ENCODE measurements at places on chromosomes 3 and 15.

DNA sequence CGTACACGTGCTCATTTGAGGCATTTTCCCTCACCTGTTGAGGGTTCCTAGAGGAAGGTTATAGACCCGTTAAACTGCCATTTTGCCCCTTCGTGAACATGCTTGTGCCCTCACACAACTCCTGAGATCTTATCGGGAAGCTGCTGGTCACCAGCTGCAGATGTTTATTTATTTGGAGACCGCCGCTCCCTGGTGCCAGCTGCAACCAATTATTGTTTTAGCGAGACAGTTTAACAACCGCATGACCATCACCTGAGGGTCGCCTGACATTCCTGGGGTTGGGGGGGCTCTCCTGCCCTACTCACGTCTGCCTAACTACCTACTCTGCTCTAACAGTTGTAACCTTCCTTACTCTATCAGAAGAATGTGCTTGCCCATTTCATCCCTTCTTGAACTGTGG lies 292.5 kb downstream of the MCTP2 start:
- DNase-seq, result no peak

DNA sequence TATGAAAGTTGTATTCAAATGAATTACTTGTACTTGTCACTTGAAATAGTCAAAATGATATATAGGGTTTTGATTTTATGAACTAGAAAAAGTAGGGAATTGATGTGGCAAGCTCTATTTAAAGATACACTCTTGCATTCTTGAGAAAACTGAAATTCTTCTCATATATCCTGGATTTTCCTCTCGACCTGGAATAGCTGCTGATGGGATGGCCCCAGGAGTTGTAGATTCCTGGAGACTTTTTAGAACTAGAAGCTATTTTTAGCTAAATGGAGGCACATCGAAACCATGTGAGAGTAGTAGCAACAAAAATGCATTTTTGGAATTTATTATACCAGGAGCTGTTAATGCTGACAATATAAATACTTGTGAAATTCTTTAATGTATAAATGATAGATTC lies 125.9 kb downstream of the LEKR1 start:
- DNase-seq, result no peak

GRCh38 chr3:143450632-143451031 lies 331.1 kb downstream of the CHST2 start:
- no peak for DNase-seq

- DNase-seq, result no peak
Measured at GRCh38 chr3:52973806-52974205, 72.1 kb downstream of the SFMBT1 start.

GRCh38 chr3:101169516-101169915 lies 150.9 kb downstream of the IMPG2 start:
- DNase-seq, result no peak

GRCh38 chr15:56619887-56620286 lies 113.4 kb downstream of the ZNF280D start:
- no peak for DNase-seq

- DNase-seq, result no peak
Measured at GRCh38 chr3:153372326-153372725, 210.3 kb downstream of the RAP2B start.

DNA sequence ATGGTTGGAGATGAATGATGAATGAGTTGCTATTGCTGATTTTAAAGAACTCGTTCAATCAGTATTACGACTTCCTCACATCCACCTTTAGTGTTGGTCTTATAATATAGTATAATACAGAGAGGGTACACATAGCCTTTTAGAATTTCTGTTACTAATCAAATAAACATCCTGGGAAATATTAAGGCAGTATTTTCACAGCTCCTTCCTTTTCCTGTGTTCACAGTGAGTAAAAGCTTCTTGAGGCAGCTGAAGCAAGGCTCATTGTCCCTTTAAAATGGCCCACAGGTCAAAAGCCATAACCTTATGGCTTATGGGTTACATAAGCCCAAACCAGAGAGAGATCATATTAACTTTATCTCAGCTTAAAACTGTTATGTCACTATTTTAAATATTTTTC lies 1.3 kb upstream of the BTLA start:
- no peak for DNase-seq

DNA sequence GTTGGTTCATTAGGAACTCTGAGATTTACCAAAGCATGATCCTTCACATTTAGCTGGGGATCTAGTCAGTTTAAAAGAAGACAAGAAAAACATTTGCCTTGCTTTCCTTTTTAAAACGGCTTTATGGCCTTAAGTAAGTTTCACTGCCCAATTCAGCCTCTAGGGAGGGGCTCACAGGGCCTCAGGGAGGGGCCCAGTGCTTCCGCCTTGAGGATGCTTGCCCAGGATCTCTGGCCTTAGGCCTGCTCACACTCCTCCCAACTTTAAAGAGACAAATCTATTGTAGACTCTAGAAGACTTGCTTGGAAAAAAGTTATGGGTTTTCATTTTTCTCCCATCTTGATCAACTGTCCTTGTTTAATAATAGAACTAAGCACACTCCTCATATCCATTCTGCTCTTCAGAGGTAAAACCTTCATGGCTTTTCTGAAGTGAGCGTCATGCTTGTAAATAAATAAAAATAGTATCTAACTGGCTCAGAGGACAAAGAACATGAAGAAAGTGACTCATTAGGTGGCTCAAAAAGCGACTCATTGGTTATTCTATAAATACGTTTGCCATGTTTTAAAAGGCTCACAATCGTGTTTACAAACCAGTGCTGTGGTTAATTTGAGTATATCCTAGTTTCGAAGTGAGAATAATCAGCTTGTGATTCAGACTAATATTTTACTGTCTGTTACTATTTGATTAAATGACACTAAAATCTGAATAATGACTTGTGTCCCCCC lies 13.7 kb downstream of the PDHB start:
- no peak for DNase-seq

GRCh38 chr3:120816728-120817127 lies 74.2 kb downstream of the GTF2E1 start:
- DNase-seq, result no peak

DNA sequence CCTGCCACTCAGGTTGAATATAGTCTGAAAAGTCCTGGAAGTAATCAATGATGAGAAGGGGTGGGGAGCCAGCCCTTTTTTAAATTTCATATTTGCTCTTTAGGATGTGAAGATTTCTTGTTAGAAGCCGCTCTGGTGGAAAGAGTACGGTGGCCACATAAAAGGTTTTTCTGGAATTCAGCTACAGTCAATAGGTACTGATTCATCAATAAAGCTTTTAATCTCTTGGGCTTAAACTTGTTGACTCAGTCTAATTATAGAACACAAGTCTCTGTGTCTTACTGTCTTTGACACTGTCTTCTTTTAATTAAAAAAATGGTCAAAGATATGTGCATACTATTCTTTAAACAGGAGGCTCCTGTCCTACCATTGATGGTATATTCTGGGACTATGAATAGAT lies 99.9 kb upstream of the TP63 start:
- no peak for DNase-seq

DNA sequence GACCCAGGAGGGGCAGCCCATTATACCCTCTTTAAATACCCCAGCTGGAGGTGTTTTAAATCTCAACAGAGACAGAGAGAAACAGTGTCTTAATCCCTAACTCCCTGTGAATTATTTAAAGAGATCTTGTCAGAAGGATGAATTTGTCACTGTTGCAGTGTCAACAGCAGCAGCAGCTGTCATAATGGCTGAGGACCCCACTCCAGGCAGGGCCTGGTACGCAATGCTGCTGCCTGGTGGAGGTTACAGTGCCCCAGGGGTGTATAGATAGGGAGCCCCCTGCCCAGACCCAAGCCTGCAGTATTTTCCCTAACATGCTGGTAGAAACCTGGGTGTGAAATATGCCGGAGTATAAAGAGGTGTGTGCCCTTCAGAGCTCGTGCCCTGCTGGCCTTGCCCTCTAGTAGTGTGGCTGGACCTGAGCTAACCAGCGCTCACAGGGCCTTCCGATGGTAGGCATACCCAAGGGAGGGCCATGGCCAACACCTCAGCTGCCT lies 143.0 kb downstream of the EPHB1 start:
- DNase-seq, result no peak

- DNase-seq, result no peak
Measured at GRCh38 chr3:27326629-27327545, 42.3 kb downstream of the NEK10 start.

- DNase-seq, result no peak
Measured at GRCh38 chr3:194270627-194271459, 80.3 kb downstream of the CPN2 start.

GRCh38 chr15:62561059-62561519 lies 396.0 kb upstream of the C2CD4B start:
- no peak for DNase-seq

DNA sequence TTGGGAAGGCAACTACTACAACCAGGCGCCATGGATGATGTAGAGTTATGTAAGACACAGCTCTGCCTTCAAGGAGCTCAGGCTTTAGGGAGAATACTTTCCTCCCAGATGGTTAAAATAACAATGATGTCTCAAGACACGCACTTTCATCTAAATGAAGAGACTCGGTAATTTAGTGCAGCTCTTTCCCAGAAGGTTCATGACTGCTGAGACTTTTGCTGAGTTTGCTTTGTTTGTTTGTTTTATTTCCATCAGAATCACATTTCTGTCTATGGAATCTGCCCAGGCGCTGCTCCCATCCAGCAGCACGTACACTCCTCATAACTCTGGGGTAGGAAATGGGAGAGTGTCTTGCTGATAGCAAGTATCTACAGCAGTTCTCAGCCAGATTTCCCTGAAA lies 33.9 kb upstream of the MEX3B start:
- DNase-seq, result no peak

DNA sequence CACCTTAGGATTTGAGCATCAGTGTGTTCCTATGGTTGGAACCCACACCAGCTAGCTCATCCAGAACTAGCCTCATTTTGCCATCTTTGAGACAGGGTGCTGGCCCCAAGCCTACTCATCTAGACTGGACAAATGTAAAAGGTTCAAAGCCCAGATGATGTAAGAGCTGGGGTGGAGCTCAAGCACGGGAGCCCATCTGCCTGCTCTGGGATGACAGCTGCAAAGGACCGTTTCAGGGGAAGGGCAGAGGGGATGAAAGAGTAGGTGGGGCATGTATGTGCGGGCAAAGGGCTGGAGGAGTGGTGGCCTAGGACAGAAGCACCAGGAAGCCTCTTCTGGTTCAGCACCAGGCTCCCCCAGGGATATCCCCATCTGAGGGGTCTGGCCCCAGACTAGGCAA lies 15.8 kb downstream of the CLK3 start:
- DNase-seq, result no peak

- no peak for DNase-seq
Measured at GRCh38 chr3:182983876-182984275, 3.5 kb upstream of the DCUN1D1 start.

DNA sequence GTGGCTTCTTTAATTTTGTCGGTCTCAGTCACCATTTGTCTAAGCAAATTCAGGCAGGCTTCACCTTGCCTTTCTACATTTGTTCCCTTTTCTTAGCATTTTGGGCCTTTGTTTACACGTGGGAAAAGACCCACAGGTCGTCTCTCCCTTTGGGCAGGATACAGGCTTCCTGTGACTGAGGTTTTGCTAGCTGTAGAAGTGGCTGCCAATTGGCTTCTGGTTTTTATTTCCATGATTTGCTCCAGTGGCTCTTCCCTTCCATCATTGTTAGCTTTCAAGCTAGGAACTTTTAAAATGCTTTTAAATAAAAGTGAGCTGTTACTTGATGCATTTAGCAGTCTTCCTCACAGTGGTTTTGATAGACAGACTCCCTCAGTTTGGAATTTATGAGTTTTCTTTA lies 37.3 kb downstream of the MLH1 start:
- no peak for DNase-seq

GRCh38 chr15:80596521-80596976 lies 98.6 kb upstream of the ABHD17C start:
- DNase-seq, result no peak
